Fibroblast of pulmonary artery (primary cell): ENCODE measurements at places on chromosomes 2 and 18.

DNA sequence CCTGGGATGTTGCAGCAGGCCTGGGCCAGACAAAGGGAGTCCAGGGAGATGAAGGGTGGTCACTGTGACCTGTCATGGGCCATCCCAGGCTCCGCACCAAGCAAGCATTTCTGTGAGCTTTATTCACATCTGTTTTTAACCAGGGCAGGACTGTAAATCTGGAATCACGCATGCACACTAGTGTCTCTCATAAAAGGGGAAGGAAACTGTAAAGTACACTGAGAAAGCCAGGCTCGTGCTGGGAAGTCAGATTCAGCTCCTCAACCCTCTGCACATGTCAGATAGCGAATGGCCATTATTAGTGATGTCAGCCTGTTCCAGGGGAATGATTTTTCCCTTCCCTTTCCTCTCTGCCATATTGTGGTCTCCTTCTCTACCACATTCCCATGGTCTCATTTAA lies 818.6 kb upstream of the RAB6C start:
- DNase-seq, result no peak

GRCh38 chr18:35610089-35610488 lies 28.5 kb downstream of the GALNT1 start:
- no peak for DNase-seq

DNA sequence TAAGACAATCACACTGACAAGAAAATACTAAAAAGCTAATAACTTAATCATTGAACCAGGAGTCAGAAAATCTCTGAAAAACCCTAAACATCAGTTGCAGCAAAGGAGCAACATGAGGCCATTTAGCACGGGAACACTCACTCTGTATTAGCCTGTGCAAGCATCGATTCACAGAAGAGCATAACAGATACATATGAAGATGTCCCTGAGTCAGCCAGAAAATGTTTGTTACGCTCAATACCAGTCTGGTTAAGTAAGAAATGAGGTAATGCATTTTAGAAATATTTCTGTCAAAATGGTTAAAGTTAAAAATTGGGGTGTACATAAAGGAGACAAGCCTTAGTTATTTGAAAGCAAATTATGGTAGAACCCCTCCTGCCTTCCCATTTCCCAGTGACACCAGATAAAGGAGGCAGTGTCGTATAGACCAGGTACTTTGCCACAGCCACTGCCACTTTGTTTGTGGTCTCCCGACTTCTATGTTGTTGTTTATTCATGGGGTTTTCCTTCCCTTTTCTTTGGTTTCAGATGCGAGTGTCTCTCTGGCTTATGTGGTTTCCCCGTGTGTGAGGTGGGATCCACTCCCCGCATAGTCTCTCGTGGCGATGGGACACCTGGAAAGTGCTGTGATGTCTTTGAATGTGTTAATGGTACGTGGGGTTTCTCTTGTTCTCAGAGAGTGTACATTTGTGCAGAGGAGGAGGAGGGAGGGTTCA lies 108.6 kb downstream of the CRIM1 start:
- DNase-seq, result no peak

GRCh38 chr2:191951376-191951775 lies 104.5 kb upstream of the CAVIN2 start:
- no peak for DNase-seq

- no peak for DNase-seq
Observed at GRCh38 chr2:233146194-233146593, 86.1 kb downstream of the INPP5D start.

DNA sequence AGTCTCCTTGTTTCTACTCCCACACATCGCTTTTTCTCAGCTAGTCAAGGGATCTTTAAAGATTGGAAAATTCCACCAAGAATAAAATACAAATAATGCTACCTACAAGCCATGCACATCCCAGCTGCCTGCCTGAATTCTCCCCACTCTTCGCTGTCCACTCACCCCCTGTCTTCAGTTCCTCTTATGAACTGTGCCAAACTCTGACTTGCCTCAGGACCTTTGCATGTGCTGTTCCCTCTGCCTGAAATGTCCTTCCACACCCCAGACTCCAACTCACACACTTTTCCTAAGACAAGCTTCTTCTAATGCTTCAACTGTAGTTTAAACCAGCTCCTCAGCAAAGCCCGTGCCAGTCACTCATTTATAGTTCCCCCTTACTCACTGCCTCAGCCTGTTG lies 260.0 kb downstream of the NAPG start:
- no peak for DNase-seq

- DNase-seq, result no peak
Observed at GRCh38 chr2:4973973-4974372, 718.2 kb upstream of the SOX11 start.

- no peak for DNase-seq
Observed at GRCh38 chr18:27461957-27462356, 276.8 kb upstream of the CHST9 start.

- DNase-seq, result no peak
Observed at GRCh38 chr2:191757208-191757607, 79.3 kb downstream of the NABP1 start.

GRCh38 chr2:190352668-190353536 lies 9.5 kb downstream of the INPP1 start:
- no peak for DNase-seq

DNA sequence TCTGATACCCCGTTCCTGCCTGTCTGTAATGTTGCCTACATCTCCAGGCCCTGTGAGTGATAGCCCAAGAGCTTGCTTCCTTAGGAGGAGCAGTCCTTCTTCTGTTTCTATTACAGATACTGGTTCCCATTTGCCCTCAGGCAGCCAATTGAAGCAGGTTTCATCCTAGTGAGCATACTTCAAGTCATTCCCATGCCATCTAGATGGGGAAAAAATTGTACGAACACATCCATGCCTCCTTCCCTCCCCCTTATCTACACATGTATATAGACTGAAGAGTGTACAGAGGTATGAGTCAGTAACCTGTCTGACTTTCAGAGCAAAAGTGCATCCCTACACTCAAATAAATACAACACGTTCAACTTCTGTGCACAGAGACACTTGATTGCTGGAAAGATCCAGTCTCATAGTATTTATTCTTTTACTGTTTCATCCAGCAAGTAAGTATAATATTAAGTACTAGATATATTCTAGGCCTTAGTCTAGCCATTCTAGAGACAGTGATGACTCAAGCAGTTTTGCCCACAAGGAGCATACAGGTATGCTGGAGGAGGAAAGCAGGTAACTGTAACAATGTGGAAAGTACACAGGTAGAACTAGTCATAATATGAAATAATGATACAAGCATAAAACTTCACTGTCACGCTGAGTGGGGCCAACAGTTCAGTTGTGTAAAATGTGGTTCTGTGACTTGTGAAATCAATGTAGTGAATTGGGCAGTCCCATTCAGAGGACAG lies 153.4 kb downstream of the MGAT5 start:
- no peak for DNase-seq

GRCh38 chr18:50982802-50983179 lies 15.0 kb downstream of the ELAC1 start:
- DNase-seq, result peak; percentile 20

DNA sequence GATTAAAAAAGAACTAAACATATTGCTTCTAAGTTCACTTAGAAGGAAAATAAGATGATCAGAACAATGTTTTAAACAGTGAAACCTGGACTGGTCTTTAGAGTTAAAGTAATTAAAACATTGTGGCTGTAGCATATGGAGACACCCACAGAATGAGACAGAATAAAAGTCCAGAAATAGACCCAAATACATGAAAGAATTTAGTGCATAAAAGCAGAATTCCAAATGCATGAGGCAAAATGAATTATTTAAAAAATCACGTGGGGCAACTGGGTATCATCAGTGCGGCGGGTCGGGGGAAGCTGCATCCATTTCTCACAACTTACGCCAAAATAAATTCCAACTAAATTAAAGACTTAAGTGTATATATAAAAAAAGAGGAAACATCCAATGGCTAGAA lies 12.1 kb downstream of the RNF149 start:
- DNase-seq, result no peak

DNA sequence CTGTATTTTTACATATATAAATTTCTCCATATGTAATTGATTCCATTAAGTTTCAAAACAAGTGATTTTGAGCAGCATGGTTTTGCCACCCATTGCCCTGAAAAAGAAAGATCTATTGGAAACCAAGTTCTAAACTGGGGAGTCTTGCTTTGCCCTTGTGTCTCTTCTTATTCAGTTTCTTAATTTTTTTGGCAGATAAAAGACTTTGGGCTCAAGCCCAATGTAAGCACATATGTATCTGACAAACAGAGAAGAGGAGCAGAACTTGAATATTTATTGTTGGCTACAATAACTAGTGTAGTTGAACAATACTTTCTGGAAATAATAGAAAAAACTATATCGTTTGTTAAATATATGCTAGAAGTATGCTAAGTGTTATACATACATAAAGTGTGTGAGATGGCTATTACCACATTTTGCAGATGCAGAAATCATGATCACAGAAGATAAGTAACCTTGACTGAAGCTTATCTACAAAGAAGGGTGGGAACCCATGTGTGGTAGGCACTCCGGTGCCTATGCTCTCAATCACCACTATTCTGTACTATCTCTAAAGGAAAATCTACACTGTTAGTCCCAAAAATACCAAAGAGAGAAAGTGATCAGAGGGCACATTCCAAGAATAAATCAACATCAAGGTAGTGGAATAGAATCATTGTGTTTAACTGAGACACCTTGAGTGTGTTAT lies 109.1 kb downstream of the PLA2R1 start:
- no peak for DNase-seq

DNA sequence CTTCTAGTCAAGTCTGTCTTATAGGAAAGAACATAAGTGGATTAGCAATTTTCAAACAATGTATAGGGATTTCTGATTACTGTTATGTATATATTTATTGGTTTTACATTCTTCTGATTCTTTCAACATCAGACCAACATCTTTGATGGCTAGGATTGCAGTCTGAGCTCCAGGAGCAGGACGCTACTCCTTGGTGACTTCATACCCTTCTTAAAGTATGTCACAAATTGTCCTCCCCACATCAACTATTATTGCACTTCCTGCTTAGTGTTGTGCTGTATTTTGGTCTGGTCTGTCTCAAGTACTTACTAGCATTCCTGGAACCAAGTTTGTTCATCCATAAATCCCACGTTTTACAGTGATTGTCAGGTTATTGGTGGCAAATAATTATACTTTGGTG lies 49.0 kb downstream of the MAP2 start:
- peak; percentile 86 for DNase-seq

- DNase-seq, result no peak
Observed at GRCh38 chr18:79953971-79954651, 2.7 kb upstream of the SLC66A2 start.
